ENCODE measurements at places on chromosomes 3 and 15.

- DNase-seq: no peak
These were observed 332.3 kb upstream of the CNTN4 start for GRCh38 chr3:1766384-1766783.

DNA sequence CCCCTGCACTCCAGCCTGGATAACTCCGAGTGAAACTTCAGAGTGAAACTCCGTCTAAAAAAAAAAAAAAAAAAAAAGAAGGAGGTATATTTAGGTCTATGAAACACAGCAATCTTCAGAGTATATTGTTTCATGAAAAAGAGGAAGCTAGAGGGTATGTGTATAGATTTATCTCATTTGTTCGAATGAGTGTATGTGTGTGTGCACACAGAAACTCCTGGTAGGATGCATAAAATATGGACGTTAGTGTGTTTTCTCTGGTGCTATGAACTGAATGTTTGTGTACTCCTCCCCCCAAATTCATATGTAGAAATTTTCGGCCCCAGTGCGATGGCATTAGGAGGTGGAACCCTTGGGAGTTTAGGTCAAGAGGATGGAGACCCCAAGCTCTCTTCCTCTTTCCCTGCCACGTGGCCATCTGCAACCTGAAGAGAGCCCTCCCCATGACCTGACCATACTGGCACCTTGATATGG lies 98.6 kb upstream of the KLF13 start:
- DNase-seq: no peak

- no peak for DNase-seq
These were observed 1.5 kb upstream of the SNX22 start for GRCh38 chr15:64149893-64150578.

- DNase-seq: no peak
These were observed 419.8 kb upstream of the THBS1 start for GRCh38 chr15:39161096-39161495.

Data from femur (tissue), 1 donor.